ENCODE measurements at places on chromosomes 3 and 15.

DNA sequence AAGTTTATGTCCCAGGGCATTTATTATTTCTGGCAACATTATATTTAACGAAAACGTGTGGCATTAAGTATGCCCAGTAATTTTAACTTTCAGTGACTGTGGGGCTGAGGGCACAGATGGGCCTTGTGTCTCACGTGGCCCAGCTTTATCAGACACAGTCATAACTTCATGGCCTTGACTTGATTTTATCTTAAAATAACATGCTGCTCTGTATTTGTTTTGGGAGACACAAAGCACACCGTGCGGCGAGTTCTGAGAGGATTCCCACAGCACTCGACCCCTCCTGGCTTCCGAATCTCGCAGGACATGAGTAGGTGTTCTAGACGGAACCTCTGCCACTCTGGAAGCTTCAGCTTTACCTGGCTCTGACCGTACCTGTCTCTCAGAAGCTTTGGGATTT lies 180.8 kb downstream of the ADAMTS17 start:
- no peak for DNase-seq

DNA sequence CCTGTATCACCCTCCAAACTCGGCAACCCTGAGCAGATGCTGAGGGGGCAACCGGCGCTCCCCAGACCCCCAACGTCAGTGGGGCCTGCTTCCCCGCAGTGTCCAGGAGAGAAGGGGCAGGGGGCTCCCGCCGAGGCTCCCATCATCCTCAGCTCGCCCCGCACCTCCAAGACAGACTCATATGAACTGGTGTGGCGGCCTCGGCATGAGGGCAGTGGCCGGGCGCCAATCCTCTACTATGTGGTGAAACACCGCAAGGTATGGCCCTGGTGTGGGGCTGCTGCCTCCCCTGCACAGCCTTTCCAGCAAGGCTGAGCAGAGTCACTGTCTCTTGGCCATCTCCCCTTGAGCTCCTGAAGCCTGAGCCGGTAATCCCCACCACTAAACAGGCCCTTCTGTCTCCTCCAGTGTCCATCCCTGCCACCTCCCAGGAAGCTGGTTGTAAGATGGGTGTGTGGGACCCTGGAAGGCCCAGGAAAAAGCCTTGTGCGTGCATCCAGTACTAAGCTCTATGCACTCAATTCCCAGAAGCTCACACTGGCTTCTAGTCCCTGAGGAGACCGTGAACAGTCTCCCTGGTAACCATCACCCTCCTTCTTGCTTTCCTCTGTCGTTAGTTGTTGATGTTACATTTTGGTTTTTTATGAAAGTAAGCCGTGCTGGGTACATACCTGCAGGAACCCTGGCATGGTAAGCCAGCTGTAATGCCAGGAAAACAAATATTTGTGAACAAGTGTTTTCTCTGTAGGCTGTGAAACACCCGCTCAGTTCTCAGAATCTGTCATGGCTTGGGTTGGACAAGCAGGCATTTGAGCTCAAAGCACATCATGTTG lies 63.3 kb downstream of the BOC start:
- DNase-seq = no peak

DNA sequence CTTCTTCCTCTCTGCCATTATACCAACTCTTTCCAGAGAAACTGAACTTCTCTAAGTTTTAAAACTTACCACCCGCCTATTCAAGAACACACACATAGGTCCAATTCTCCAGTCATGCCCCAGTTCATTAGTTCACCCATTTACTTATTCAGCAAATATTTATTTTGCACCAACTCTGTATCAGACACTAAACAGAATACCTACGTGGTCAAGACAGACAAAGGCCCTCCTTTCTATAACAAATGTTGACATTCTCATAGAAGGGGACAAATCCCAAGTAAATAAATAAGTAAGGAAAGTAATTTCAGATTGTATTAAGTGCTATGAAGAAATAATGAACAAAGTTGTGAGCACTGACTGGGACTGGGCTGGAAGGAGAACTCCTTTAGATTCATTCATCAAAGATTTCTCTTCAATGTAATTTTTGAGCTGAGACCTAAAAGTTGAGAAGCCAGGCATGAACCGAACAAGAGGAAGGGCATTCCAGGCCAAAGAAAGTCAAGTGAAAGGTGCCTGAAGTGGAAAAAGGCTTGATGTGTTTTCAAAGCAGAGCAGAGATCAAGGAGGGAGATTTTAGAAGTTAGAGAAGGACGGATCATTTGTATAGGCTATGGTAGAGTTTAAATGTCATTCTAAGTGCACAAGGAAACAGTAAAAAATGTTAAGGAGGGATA lies 120.4 kb downstream of the P3H2 start:
- no peak for DNase-seq

DNA sequence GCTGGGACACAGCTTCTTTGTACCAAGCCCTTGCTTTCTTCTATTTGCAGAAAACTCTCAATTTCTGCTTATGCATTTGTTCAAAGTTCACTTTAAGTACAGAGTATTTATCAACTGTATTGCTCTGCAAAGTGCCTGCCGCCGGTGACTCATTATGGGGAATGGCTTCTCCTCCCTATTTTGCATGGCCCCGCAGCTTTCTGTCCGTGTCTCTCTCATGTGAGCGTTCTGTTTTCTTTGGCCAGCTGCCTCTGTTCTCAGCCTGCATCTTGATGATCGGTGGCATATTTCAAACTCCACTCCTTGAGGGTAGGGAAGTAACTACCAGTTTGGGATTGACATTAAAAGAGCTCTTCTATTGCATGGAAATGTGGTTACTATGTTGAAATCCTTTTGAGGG lies 28.6 kb upstream of the ST8SIA2 start:
- DNase-seq = no peak

GRCh38 chr3:63151897-63152296 lies 126.2 kb upstream of the SYNPR start:
- no peak for DNase-seq

- no peak for DNase-seq
Measured at GRCh38 chr15:94233441-94233840, 2.1 kb downstream of the MCTP2 start.

DNA sequence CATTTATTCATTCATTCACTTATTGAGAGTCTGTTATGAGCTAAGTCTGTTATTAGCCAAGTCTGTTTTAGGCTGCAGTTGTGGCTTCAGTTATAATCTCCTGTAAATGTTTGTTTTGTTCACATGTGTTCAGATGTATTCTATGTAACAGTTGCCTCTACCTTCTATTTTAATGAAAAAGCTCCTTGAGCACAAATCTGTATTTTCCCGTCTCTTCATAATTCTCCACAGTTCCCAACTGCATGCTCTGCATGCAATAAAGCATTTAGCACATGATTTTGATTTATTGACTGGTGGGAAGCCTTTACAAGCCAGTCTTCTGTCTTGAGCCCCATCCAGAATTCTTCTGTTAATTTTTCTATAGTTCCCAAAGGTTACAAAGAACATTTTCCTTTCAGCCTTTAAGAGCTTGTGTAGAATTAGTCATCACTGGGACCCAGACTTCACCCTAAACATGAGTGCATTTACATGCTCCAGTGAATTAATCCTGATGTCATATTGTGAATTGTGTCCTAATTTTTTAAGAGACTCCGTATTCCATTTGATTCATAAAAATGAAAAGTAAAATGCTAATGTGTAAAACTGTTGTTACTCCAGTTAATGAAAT lies 122.3 kb upstream of the NR2E3 start:
- no peak for DNase-seq

- no peak for DNase-seq
Measured at GRCh38 chr15:77688266-77688665, 55.6 kb upstream of the LINGO1 start.

DNA sequence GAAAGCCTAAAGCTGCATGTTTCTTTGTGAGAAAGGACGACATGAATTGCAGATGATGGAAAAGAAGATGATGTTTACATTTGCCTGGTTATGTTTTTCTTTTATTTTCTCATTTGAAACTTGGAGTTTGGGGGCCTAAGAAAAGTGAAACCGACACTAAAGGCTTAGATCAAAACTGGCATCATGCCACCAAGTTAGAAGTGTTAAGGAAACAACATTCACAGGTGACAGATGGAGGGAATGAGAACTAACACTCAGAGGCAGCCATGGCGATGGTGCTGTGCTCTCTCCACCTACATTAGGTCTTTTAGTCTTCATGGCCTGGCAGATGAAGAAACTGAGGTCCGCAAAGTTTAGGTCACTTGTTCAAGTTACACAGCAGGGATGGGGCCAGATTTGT lies 923.6 kb downstream of the TUSC7 start:
- DNase-seq = no peak

- DNase-seq = no peak
Measured at GRCh38 chr3:59660376-59660775, 610.6 kb upstream of the CFAP20DC start.

- DNase-seq = no peak
Measured at GRCh38 chr15:81176291-81176893, 20.3 kb upstream of the IL16 start.

DNA sequence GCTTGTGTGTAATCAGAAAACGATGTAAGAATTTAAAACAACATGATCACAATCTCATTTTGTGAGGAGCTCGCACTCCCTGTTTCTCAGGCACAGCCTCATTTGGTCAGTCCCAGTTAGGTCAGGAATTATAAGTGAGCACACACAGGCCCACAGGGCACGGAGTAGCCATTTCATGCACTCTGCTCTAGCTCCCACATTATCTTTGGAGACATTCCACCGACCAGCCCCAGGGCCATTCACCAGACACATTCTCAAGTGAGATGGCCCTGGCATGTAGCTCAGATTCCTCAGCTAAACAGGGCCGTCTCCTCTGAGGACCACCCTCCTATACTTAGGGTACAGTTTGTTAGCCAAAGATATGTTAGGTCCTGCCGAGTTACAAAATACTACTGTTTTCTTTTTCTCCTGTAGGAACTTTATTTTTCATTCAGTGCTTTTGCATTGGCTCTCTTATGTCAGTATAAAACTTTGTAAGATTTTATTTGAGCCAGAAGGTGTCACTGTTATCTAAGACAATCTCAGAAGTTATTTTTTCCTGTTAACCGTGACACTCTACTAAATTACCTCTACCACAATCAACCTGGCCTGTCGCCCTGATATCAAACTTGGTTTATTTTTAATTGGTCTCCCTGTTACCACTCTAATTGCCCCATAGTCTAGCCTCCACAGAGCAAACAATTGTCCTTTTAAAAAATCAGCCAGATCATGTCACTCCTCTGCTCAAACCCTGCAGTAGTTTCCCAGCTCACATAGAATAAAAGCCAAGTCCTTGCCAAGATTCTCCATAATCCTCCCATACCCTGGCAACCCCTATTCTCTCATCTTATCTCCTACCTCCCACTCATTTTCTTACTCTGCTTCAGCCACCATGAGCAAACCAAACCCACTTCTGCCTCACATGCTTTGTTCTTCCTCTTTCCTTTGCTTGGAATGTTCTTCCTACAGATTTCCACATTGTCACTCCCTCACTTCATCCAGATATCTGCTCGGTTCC lies 105.7 kb downstream of the PPP2R3A start:
- DNase-seq = no peak

DNA sequence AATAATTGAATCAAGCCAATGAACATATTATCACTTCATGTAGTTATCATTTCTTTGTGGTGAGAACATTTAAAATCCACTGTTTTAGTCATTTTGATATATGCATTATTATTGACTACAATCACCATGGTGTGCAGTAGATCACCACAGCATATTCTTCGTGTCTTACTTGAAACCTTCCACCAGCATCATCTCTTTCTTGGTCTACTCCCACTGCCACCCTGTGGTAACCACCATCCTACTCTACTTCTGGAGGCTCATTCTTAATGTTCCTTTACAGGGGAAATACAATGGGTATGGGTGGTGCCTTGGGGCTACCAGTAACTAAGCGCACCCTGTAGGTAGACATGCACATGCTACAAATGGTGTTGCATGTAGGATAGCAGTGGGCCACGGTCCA lies 25.4 kb downstream of the PXK start:
- no peak for DNase-seq

DNA sequence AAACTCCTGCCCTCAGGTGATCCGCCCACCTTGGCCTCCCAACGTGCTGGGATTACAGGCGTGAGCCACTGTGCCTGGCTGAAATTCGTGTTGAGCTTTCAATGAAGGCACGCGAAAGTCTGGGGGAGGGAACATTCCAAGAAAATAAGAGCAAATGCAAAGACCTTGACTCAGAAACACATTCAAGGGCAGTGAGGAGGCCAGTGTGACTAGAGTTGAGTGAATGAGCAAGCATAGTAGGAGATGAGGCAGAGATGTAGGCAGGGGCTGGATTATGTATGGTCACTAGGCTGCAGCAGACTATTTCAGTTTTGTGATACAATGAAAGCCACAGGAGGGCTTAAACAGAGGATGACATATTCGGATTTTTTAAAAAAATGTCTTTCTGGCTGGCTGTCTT lies 67.0 kb downstream of the SCN11A start:
- DNase-seq = no peak

DNA sequence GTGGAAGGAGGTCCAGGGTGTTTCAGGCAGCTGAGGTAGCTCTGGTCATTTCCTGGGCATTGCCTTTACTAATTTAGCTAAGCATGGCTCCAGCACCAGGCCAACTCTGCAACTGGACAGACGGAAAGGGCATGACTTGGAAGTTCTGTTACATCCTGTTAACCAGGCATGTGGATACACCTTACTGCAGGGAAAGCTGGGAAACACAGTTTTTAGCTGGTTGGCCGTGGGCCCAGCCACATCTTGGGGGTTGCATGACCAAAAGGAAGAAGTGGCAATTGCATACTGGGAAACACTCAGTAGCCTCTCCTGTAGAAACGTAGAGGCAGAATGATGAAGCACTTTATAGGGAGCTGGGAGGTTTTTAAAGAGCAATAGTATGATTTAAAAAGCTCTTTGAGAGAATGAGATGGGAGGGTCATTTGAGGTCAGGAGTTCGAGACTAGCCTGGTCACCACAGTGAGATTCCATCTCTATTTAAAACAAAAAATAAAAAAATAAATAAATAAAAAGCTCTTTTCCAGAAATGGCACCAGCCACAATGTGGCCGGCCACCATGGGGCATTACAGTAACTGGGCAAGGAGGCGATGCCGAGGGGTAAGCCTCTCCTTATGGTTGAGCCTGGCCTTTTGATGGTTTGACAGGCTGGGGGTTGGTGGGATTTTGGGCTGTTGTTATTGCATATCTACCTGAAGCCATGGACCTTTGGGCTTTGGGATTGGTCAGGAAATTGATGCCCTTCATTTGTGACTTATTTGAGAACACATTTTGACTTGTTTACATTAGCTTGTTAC lies 28.6 kb downstream of the TRAK1 start:
- no peak for DNase-seq

DNA sequence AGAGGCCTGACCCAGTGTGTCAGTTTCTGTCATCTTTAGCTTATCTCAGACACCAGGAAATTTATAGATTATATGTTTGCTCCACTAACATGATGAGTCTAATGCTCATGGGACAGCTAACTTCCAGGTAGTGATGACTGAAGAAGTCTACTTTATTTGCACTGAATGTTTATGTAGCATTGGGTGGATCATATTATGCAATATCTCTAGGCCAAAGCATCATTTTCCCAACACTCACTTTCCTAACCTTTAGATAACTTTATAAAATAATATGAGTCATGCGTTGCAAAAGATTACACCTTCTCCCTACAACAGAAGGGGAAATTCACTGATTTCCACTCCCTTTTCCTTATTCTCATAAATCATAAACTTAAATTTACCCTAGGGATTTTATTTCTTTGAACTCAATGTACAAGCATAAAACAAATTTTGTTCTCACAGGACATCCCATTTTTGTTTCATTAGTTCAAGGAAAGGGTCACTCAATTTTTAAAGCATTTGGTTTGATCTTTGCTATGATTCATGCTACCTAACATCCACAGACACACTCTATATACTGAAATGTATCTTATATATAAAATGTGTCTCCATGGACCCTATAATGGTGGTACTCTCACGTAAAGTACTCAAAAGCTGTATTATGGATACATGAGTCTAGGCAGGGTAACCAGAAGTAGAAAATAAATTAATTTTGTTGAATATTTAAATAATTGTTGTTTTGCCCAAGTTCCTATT lies 225.2 kb downstream of the WDR72 start:
- DNase-seq = no peak

All from stimulated activated CD4-positive, alpha-beta T cell treated with anti-CD3 and anti-CD28 coated beads, TNF-alpha, amount 100 ng/mL, for 48 hours (primary cell).